Activated naive CD4-positive, alpha-beta T cell (primary cell): ENCODE measurements at places on chromosomes 3 and 15.

DNA sequence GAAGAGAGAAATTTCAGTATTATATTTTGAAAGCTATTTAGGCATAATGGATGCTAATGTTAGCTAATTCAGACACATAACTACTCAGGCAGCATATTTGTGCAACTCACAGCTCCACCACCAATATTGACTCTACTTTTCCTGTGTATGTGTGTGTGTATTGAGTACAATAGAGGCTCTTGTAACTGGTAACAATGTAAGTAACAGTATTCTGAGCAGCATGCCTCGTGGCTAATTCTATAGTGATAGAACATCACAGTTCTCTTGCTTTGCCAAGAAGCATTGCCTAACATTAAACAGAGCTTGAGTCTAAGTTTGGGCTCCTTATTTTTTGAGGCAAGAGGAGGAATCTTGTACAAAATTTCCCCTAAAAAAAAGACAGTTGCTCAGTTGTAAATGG, 98.6 kb upstream of the ARHGEF26 start:
- no peak for DNase-seq

- DNase-seq, result no peak
Measured at GRCh38 chr15:63178034-63178433, 11.4 kb upstream of the RAB8B start.

DNA sequence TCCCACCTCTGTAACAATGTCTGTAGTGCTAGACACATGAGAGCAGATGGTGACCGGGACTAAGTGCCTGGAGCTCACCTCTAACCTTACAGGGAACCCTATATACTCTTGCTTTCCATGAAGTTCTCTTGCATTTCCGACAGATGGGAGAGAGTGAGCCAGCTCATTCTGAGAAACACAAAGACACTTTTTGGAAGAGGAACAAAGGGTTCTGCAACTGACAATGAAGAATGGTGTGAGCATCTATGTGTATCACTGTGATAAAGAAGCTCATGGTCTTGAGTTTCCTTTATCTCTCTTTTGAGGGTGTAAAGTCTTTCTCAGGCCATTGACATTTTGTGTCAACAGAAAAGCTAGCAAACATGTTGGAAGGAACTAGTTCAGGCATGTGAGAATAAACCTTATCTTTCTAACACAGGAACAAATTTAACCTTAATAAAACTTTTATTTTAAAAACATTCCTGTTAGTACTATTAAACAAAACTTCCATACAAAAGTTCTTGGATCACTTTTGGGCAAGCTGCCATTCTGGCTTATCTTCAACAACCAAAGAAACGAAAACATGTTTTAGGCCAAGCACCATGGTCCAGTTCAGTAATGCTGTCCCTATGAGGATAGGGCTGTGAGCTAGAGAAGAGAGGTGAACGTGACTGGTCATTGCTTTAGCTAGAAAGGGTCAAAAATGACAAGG, 142.7 kb downstream of the THRB start:
- no peak for DNase-seq

- no peak for DNase-seq
Measured at GRCh38 chr3:192505731-192506130, 221.6 kb downstream of the FGF12 start.
